ENCODE measurements at places on chromosomes 2 and 18.
A peak's percentile ranks its signal among the peaks of the same experiment; 100 is the strongest.

- no peak for DNase-seq
Observed at GRCh38 chr18:24065906-24066305, 51.4 kb downstream of the TTC39C start.

- no peak for DNase-seq
Observed at GRCh38 chr18:48778344-48779011, 172.3 kb downstream of the SMAD7 start.

- DNase-seq = peak; percentile 64
Observed at GRCh38 chr2:179898873-179899272, 37.5 kb upstream of the ZNF385B start.

GRCh38 chr2:1742301-1742680 is 2.0 kb downstream of the PXDN start:
- DNase-seq = no peak

- peak; percentile 19 for DNase-seq
Observed at GRCh38 chr18:30387401-30387800, 655.1 kb downstream of the DSC3 start.

DNA sequence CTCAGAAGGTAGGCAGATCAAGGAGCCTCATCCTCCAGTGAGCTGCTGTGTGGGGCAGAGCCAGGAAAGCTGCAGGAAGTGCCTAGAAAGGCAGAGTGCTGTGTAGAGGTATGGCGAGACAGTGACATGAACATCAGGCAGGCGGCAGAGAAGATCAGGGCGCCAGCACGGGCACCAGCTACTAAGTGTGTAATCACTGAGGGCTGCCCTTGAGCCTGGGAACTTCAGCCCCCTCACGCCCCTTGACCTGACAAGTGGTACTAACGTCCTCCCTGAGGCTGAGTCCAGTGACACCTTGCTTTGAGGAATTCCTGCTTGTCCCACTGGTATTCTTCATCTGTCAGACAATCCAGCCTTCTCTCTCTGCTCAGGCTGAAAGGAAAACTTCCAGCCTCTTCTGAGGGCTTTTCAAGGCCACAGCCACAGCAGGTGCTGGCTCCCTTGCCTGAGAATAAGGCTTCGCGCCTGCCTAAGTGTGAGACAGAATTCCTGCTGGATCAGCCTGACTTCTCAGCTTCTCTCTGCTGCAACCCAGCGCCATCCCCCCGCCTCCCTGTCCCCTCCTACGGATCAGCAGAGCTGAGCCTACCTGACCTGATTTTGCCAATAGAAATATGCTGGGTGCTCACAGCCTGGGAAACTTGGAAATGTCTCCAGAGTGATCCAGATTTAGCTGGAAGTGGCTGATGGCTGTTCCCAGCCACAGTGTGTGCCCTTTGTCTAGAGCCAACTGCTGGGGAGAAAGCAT is 148.0 kb downstream of the SMAD7 start:
- no peak for DNase-seq

DNA sequence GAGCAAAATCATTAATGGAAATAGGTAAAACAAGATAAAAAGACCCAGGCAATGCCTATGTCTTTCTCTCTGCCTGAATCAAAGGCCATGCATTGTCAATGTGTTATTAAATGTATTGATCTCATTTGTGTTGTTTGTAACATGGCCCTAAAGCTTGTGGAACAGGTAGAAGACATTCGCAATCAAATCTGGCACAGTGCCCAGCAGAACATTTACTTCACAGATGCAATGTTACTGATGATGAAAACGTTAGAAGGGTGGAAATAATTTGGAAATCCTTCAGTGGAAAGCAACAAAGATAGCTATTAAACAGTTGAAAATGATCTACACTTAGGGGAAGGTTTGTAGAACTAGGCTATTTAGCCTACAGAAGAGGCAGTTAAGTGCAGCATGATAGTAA is 368.2 kb downstream of the EPHA4 start:
- DNase-seq = no peak

- DNase-seq = peak; percentile 8
Observed at GRCh38 chr2:125169764-125170146, 1144.7 kb downstream of the CNTNAP5 start.

- peak; percentile 97 for DNase-seq
Observed at GRCh38 chr18:49691177-49691608, 122.1 kb downstream of the ACAA2 start.

DNA sequence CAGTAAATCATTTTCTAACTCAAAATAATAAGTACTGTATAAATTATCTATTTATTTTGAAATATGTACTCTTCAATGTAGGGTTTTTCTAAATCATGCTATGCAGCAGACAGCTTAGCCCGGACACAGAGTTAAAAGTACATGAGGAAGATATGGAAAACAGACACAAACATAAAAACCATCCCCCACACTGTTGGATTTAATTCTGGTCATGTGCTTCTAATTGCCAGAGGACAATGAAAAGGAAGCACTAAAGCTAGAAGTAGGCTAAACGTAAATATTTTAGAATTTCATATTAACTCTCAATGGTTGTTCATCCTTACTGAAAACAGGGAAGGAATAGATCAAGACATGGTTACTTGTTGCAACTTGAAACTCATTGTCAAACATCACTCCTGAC is 420.7 kb downstream of the ERBB4 start:
- DNase-seq = no peak

GRCh38 chr2:57399057-57399456 is 647.5 kb upstream of the VRK2 start:
- no peak for DNase-seq

GRCh38 chr2:37189452-37190153 is 1.1 kb upstream of the SULT6B1 start:
- DNase-seq = peak; percentile 93

DNA sequence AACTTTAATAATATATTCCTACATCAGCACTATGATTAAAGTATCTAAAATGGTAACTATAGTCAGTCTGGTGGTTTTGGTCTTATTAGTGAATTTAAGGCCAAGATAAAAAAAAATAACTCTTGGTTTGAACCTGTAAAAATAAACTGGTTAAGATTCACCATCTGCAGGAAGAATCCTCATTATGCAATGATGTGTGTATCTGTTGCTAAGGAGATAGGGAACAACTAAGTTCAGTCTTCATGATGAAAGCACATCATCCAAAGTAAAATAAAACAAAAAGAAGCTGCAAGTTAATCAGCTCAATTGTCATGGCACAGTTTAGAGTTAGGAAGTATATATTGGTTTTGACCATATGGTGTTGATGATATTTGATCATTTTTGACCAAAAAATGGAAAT is 466.0 kb downstream of the NYAP2 start:
- no peak for DNase-seq
